ENCODE measurements at places on chromosomes 3 and 15.

- DNase-seq = no peak
Observed at GRCh38 chr3:73148682-73149081, 87.2 kb downstream of the EBLN2 start.

GRCh38 chr3:118472586-118472985 is 562.1 kb downstream of the IGSF11 start:
- no peak for DNase-seq

DNA sequence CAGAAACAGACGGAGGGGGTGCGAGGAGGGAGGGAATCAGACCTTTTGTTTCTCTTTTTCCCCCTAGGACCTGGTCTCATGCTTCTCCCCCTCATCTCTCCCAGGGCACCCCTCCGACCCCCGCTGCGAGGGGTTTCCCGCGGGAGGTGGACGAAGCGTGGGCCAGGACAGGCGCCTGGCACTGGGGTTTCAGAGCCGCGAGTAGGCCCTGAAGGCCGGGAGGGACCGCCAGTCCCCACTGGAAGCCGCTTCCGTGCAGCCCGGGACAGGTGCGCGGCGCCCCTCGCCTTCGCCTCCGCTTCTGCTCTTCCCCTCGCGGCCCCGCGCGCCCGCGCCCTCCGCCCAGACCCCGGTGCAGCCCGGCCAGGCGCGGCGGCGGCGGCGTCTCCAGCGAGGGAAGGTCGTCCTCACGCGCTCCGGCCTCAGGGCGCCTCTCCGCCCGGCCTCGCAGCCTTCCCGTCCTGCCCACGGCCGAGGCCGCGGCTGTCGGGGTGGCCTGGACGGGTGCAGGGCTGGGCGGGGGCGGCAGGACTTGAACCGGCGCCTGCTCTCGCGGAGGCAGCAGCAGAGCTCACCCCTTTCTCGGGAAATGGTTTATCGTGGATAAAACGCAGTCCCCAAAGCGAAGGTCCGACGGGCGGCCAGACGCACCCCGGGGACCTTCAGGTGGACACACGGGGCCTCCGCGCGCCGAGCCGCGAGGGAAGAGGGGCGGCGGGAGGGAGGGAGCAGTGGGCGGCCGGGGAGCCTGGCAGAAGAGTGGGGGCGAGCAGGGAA is 31.5 kb upstream of the ADAMTS17 start:
- no peak for DNase-seq

- DNase-seq = no peak
Observed at GRCh38 chr15:68409736-68410370, 22.1 kb downstream of the ITGA11 start.

DNA sequence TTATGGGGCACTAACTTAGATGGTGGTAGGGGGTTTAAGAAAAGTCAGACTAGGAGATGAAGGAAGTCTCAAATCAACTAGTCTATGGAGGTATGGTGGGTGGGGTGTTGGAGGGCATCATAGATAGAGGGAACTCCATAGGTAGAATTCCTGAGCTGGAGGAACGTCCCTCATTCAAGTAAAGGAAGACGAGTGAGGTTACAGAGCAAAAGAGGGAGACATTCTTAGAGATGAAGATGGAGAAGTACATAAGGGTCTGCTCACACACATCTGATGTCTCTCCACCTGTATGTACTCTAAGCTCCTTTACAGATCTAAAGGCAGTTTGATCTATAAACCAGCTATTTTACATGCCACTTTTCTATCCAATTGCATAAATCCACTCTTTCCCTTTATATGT is 1.4 kb downstream of the PLSCR1 start:
- DNase-seq = no peak

GRCh38 chr3:123782488-123782887 is 101.6 kb downstream of the MYLK start:
- no peak for DNase-seq
